ENCODE measurements at places on chromosomes 1 and 21. TPM values are rescaled to one million over a fixed set of nuclear protein-coding genes. Genes with fewer than 3 reads are reported as not detected.

Gene IVL
- not detected for total RNA-seq

Gene XPR1
- total RNA-seq, result 18.4 TPM

GRCh38 chr1:177600936-177601335, 368.9 kb downstream of the SEC16B start:
- H3K27ac ChIP-seq, result no peak overlapping the region
- no peak overlapping the region for H3K4me3 ChIP-seq
- no peaks in the 10 kb centered on the region for H3K4me1 ChIP-seq
- no peaks in the 10 kb centered on the region for H3K36me3 ChIP-seq
- H3K27me3 ChIP-seq, result no peaks in the 10 kb centered on the region
- DNase-seq, result no peak

DNA sequence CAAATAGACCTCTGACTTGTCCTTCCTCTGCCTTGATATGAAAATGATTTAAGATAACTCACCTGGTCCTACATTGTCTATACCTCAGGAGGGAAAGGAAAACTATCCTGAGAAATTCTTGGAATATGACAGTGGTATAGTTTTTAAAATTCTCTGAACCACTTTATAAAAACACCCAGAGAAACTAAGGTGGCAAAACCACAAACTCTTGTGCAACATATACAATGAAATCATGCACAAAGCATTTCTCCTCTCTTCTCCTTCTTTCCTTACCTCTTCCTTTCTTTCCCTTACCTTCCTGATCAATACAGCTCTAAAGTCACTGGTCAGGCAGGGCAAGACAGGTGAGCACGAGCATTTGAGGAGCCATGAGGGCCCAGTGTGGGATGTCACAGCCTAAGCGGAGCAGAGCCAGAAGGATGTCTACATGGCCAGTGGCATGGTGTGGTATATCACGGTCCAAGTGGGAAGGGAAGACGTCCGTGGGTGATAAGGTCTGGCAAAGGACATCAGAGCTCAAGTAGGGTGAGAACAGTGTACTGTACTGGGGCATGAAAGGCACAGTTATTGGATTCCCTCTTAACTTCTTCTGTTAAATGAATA, 543.3 kb downstream of the DPYD start:
- H3K4me1 ChIP-seq, result peaks cover 5% of the 10 kb centered on the region
- H3K36me3 ChIP-seq, result peaks cover 12% of the 10 kb centered on the region
- no peak overlapping the region for H3K27ac ChIP-seq
- DNase-seq, result no peak

DNA sequence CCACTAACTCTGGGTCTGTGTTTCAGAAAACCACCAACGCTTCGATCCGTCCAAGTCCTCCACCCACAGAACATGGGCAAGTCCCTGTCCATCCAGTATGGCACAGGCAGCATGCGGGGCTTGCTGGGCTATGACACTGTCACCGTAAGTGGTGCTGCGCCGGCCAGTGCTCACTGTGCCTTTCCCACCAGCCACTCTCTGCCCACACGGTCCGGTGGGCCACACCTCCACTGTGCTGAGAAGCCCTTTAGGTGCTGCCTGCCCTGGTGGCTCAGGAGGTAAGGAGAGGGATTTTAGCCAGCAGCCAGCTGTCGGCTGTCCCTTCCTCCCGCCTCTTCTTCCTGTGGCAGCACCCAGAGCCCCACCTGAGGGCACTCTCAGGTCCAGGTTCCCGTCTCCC, 33.9 kb downstream of the PROK1 start:
- H3K27me3 ChIP-seq, result peaks cover 10% of the 10 kb centered on the region
- DNase-seq, result no peak
- no peak overlapping the region for H3K4me3 ChIP-seq
- no peaks in the 10 kb centered on the region for H3K36me3 ChIP-seq
- H3K4me1 ChIP-seq, result peaks cover 5% of the 10 kb centered on the region
- H3K27ac ChIP-seq, result no peak overlapping the region

- peaks cover 14% of the 10 kb centered on the region for H3K4me1 ChIP-seq
- H3K27me3 ChIP-seq, result no peaks in the 10 kb centered on the region
- peaks cover 4% of the 10 kb centered on the region for H3K36me3 ChIP-seq
These were observed 56.7 kb downstream of the UCK2 start for GRCh38 chr1:165884009-165884689.

Data from activated CD4-positive, alpha-beta memory T cell treated with anti-CD3 and anti-CD28 coated beads for 36 hours (primary cell).